Pericardium fibroblast (primary cell): ENCODE measurements at places on chromosomes 5 and 9. TPM values are rescaled to one million over a fixed set of nuclear protein-coding genes. Genes with fewer than 3 reads are reported as not detected.

AGXT2 gene
- total RNA-seq = not detected in 2 replicates

EGR1 gene
- 54.5 and 62.2 TPM in 2 replicates for total RNA-seq

TMEM38B gene
- total RNA-seq = 3.5 and 9.9 TPM in 2 replicates

KLHL9 gene
- 19.7 and 24.7 TPM in 2 replicates for total RNA-seq

AIF1L gene
- total RNA-seq = 1.2 and 2.5 TPM in 2 replicates

PCDHGA5 gene
- total RNA-seq = 0.68 and 2.1 TPM in 2 replicates

NUDT12 gene
- 4.4 and 10.2 TPM in 2 replicates for total RNA-seq
